ENCODE measurements at places on chromosomes 2 and 18.

- no peak for DNase-seq
Measured at GRCh38 chr2:17869128-17869527, 9.3 kb upstream of the KCNS3 start.

- no peak for DNase-seq
Measured at GRCh38 chr18:59377613-59378337, 18.7 kb upstream of the LMAN1 start.

GRCh38 chr2:72982781-72983499 lies 65.6 kb downstream of the EMX1 start:
- no peak for DNase-seq

DNA sequence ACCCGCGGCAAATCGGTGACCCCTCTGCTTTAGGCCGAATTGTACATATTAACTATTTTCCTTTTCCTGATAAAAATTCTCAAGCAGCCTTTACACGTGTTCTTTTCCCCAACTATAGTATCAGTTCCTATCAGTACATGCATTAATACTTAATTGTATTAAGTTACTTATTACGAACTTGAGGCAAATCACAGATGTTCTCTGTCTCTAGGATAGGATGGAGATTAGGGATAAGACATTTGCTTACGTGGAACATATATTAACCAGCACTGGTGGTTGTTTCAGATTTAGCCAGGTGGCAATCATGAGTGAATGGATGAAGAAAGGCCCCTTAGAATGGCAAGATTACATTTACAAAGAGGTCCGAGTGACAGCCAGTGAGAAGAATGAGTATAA lies 675 bp downstream of the GEMIN6 start:
- DNase-seq: no peak

- DNase-seq: no peak
Measured at GRCh38 chr2:72083751-72084583, 63.7 kb downstream of the CYP26B1 start.

DNA sequence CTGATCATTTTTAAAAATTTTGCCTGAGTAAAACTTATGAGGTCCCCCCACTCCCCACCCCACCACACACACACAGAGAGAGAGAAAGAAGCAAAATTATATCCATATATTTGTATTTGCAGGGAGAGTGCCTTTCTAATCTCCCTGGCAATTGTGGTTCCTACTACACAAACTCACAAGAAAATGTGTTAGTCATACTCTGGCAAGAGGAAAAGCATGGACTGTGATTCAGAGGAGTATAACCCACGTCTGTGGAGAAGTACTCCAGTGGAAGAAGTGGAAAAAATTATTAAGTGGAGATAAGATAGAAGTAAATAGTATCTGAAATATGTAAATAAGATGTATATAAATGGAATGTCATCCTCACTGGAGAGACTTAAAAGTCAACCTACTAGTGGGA lies 114.0 kb downstream of the DSEL start:
- DNase-seq: no peak

DNA sequence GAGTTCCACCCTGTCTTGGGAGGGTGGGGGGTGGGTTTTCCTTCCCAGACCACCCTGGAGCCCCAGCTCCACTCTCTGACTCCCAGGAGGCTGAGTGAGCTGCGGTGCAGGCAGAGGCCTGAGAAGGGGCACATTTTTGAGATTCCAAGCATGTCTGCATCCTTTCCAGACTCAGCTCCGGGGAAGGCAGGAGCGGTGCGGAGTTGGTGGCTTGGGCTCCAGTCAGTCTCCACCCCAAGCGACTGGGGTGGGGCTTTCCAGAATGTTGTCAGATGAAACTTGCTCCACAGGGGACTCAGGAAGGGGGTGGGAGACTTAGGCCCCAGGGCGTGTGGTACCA lies 44.2 kb upstream of the HS6ST1 start:
- no peak for DNase-seq

DNA sequence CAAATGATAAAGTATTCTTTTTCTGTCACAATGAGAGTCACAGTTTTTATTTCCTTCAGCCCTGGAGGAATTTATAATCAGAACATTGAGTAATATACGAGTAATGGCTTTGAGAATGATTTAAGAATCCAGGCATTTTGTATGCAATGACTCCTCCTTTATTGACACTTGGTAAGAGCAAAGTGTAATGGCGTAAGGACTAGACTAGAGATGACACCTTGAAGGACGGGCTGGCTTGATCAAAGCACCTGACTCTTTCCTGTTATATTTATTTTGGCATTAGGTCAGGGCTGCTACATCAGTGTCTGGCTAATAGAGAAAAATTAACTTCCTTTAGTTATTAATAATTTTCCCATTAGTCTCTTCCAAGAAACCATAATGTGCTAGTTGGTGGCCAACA lies 482.4 kb upstream of the GCFC2 start:
- no peak for DNase-seq

GRCh38 chr2:211846036-211846400 lies 692.6 kb downstream of the ERBB4 start:
- no peak for DNase-seq

- no peak for DNase-seq
Measured at GRCh38 chr2:144759746-144760145, 239.8 kb upstream of the ZEB2 start.

GRCh38 chr18:63440881-63441280 lies 18.6 kb upstream of the VPS4B start:
- DNase-seq: no peak

GRCh38 chr2:68737711-68738110 lies 3.1 kb downstream of the ARHGAP25 start:
- DNase-seq: no peak

DNA sequence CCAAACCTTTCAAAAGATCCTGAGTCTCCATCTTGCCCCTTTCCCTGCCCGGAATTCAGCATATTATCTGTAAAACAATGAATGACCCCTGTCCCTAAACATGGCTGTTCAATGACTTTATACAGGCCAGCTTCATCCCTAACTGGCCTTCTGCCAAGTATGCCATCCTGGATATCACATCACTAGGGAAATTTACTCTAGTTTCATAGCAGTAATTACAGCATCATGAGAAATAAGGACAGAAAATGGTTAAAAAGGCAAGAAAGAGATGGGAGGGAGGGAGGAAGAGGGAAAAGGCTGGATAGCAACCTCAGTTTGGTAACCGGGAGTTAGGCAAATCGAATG lies 4.4 kb downstream of the MBOAT2 start:
- no peak for DNase-seq

All from ureter (tissue), 1 donor.